Trophoblast cell (in vitro differentiated cells and primary cell): ENCODE measurements at places on chromosomes 2 and 18.

GRCh38 chr2:29293830-29294438, 178.7 kb downstream of the CLIP4 start:
- DNase-seq, result peak; percentile 69

DNA sequence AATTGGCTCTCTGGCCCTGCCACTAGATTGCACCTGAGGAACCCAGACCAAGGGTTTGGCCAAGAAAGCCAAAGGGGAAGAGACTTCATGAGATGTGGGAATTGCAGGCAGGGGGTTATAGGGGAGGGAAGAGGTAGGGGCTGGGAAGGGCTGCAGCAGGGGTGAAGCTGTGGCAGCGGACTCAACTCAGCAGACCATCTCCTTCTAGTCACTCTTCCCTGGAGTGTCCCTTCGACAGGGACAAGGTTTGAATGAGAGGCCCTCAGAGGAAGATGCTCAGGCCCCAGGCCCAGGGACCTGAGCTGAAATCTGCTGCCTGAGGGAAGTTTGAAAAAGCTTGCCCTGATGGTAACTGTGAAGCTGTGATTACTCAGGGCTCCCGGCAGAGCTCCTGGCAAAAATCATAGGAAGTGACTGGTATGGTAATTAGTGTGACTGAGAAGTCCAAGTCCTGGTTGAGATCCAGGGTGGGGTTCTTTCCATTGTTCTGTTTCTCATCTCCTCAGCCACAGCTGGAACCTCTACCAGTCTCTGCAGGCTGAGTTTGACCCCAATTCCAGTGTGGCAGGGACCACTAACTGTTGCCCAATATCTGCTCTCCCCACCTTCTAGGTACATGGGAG, 300.9 kb downstream of the CYP26B1 start:
- no peak for DNase-seq

DNA sequence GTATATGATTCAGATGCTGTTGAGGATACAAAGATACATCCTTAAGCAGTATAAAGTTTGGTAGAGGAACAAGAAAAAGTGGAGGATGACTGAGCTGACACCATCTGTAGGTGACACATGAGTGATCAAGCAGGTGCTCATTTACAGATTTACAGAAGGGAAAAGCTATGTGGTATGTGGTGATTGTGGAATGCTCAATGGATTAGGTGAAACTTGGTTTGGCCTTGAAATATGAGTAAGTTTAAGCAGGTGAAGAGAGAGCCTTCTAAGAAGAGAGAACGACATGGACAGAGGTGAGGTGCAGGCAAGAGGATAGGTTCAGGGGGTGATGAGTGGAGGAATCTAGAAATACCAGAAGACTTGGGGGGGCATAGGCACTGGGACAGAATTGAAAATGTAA, 5.9 kb downstream of the ASXL3 start:
- no peak for DNase-seq

GRCh38 chr2:174744111-174744510, 20.2 kb downstream of the CHRNA1 start:
- no peak for DNase-seq

- no peak for DNase-seq
These were observed 38.4 kb upstream of the GMCL1 start for GRCh38 chr2:69791045-69791444.

DNA sequence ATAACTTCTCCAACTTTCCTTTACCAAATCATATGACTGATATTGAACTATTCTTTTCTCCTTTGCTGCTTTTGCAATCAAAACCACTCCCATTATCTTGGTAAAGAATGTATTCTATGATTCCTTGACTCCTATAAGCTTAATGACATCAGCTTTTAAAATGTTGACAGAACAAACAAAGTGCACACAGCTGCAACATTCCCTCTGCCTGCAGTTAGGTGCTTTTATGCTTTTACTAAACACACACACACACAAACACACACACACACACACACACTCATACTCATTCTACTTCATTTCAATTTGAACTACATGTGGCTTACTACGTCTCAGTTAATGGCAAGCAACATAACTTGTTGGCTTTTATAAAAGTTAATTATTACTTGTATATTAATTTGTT, 946.6 kb downstream of the DPP10 start:
- DNase-seq, result no peak

DNA sequence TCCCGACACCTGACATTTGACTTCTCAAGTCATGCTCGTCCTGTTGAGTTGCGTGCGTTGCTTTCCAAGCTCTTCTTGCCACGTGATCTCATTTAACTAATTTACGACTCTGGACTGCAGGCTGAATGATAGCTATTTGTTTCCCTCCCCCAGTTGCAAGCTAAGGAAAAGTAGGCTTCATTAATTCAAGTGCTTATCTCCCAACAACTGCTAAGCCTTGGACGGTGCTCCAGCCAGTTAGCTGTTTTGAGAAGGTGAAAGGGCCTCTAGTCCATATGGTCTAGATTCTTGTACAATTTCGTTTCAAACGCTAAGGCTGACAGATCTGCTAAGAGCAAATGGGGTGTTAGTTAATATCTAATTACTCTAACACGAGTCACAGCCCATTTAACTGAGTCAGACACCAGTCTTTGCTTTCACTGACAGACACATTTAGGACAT, 21.1 kb downstream of the GPR45 start:
- no peak for DNase-seq

- no peak for DNase-seq
These were observed 159.9 kb downstream of the ZNF521 start for GRCh38 chr18:25192065-25192464.

GRCh38 chr2:232787806-232788205, 11.4 kb upstream of the KCNJ13 start:
- no peak for DNase-seq

GRCh38 chr2:47429795-47430194, 26.8 kb downstream of the MSH2 start:
- no peak for DNase-seq

DNA sequence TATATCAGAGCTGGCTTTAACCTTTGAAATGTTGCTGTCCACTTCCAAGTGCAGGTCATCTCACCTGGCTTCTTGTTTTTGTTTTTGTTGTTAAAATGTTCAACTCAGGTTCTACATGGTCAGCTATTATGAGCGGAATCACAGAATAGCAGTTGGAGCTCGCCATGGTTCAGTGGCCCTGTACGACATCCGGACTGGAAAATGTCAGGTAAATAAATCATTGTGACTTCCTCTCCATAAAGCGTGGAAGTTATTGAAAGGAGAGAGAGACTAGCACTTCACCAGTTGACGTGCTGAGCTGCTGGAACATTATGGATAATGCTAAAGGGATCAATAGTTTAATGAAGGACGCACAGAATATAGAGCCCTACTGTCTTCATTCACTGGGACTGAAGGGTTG, 184.6 kb upstream of the BOD1L2 start:
- no peak for DNase-seq

GRCh38 chr2:119289093-119289492, 65.5 kb downstream of the STEAP3 start:
- DNase-seq, result no peak
